A673 (cell line): ENCODE measurements at places on chromosomes 1 and 21. TPM values are rescaled to one million over a fixed set of nuclear protein-coding genes. Genes with fewer than 3 reads are reported as not detected.

The TCHHL1 gene
- total RNA-seq: not detected in 2 replicates

The MTFR1L gene
- total RNA-seq: 45.0 and 51.6 TPM in 2 replicates

The KLHDC7A gene
- not detected in 2 replicates for total RNA-seq

The PLXNA2 gene
- total RNA-seq: 0.06 TPM in 1 of 2 replicates, not detected in the other

The ESRRG gene
- not detected in 2 replicates for total RNA-seq

The ELOVL1 gene
- 47.4 and 53.7 TPM in 2 replicates for total RNA-seq

The OXCT2 gene
- total RNA-seq: 0.20 TPM in 1 of 2 replicates, not detected in the other

The CRYAA gene
- not detected in 2 replicates for total RNA-seq

The LEMD1 gene
- total RNA-seq: 1.5 and 3.4 TPM in 2 replicates

The MYBPH gene
- total RNA-seq: not detected in 2 replicates

The S100A16 gene
- 0.43 TPM in 1 of 2 replicates, not detected in the other for total RNA-seq

DNA sequence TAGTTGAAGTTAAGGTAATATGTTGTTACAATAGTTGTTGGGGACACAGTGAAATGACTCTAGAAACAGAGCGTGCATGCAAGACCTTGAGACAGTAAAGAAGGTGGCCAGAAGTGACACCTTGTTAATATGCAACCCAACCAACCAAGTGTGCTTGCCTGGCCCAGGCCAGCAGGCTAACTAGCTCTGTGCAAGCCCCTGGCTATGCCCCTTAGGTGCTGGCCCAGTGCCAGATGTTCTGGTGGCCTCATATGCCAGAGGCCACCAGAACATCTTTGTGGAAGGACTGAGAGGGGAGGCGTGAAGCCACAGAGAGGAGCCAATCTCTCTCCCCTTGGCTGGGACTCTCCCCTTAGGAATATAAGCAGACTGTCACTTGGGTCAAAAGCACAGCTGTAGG lies 111.2 kb upstream of the JUN start:
- no peak overlapping the region for H3K27ac ChIP-seq
- no peak overlapping the region for H3K4me3 ChIP-seq
- H3K36me3 ChIP-seq: no peaks in the 10 kb centered on the region
- H3K4me1 ChIP-seq: no peaks in the 10 kb centered on the region
- DNase-seq: no peak

GRCh38 chr1:186689907-186690306 lies 9.7 kb upstream of the PTGS2 start:
- no peaks in the 10 kb centered on the region for H3K27me3 ChIP-seq
- H3K4me1 ChIP-seq: no peaks in the 10 kb centered on the region
- DNase-seq: no peak
- H3K27ac ChIP-seq: no peak overlapping the region
- no peak overlapping the region for H3K4me3 ChIP-seq
- H3K36me3 ChIP-seq: no peaks in the 10 kb centered on the region

- peaks cover 48% of the 10 kb centered on the region for H3K4me1 ChIP-seq
- no peaks in the 10 kb centered on the region for H3K36me3 ChIP-seq
- H3K27me3 ChIP-seq: no peaks in the 10 kb centered on the region
- H3K4me3 ChIP-seq: no peak overlapping the region
- peak; percentile 40 for DNase-seq
These were observed 66.1 kb downstream of the ALG14 start for GRCh38 chr1:95006681-95007080.

- H3K4me1 ChIP-seq: no peaks in the 10 kb centered on the region
- no peak for DNase-seq
- no peaks in the 10 kb centered on the region for H3K27me3 ChIP-seq
- H3K4me3 ChIP-seq: no peak overlapping the region
- H3K36me3 ChIP-seq: no peaks in the 10 kb centered on the region
These were observed 11.5 kb downstream of the TRIM46 start for GRCh38 chr1:155184835-155185782.

DNA sequence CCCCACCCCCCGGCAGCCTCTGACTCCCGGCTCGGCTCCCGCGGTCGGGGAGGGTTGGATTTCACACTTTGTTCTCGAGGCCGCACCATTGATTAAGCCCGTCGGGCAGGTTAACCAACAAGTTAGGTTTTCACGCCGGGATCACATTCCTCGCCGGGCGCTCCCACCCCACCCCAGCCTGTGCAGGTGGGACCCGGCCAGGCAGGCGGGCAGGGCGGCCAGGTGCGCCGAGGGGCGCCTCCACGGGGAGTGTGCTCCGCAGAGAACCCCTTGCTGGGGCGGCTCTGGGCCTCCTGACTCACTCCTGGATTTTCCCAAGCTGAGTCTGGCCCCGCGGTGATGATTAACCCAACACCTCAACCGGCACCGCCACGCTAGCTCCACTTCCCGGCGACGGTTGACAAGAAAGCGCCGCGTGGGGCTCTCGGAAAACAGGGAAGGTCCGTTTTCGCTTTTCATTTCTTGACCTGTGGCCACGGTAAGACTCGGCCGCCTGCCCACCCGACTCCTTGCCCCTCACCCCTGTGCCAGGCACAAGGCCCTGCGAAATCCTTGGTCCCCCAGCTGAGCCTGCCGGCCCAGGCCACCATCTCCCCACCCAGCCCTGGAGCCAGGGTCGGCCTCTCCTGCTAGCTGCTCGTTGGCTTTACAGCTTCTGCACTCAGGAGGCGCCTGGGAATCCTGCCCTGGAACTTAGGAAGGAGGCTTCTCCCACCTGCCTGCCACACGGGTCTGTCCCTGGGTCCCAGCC lies 8.8 kb upstream of the TTLL10 start:
- H3K36me3 ChIP-seq: no peaks in the 10 kb centered on the region
- H3K27me3 ChIP-seq: no peaks in the 10 kb centered on the region
- H3K4me3 ChIP-seq: no peak overlapping the region
- no peak for DNase-seq
- H3K27ac ChIP-seq: no peak overlapping the region

GRCh38 chr1:109754738-109755137 lies 9.0 kb downstream of the EPS8L3 start:
- no peaks in the 10 kb centered on the region for H3K4me1 ChIP-seq
- no peaks in the 10 kb centered on the region for H3K27me3 ChIP-seq
- H3K27ac ChIP-seq: no peak overlapping the region
- DNase-seq: no peak

DNA sequence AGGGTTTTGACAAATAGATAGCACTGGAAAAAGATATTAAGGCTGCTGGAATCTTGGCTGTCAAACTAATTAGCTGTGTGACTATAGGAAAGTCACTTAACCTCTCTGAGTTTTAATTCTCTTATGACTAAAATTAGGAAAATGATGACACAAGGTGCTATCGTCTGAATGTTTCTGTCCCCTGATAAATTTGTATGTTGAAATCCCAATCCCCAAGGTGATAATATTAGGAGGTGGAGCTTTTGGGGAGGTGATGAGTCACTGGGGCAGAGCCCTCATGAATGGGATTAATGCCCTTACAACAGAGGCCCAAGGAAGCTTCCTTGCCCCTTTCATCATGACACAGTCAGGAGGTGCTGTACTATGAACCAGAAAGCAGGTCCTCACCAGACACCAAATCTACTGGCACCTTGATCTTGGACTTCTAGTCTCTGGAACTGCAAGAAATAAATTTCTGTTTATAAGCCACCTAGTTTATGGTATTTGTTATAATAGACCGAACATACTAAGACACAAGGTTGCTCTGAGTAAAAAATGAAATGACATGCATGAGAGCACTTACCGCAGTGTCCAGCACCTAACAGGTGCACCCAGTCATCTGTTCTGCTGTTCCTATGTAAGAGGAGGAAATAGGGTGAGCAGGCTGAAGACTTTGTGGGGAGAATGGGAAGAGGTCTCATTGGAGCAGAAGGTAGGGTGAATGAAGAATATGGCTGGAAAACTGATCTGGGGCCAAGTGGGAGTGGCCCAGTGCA lies 26.3 kb upstream of the DISP1 start:
- no peaks in the 10 kb centered on the region for H3K36me3 ChIP-seq
- H3K27ac ChIP-seq: no peak overlapping the region
- H3K27me3 ChIP-seq: no peaks in the 10 kb centered on the region
- peaks cover 16% of the 10 kb centered on the region for H3K4me1 ChIP-seq
- DNase-seq: no peak

DNA sequence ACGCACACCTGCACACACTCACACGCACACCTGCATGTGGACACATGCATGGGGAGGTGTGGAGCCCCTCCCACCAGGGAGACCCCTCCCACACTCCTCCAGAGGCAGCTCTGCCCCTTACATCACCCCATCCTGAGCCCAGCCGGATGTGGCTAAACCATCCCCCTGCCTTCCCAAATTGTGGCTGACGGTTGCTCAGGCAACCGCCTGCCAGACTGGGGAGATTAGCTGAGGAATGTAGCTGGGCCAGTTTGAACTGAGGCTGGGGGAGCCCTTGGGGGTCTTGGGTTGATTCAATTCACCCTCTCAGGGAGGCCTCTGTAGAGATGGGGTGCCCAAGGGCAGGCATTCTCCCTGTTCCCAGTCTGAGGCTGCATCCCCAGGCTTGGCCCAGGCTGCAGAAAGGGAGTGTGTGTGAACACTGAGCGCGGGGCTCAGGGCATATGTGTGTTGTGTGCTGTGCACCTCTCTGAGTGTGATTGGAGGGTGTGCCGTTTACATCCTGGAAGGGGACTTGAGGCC lies 12.9 kb downstream of the PTPRU start:
- peaks cover 9% of the 10 kb centered on the region for H3K4me1 ChIP-seq
- H3K4me3 ChIP-seq: no peak overlapping the region
- peak; percentile 42 for DNase-seq
- H3K27me3 ChIP-seq: no peaks in the 10 kb centered on the region

DNA sequence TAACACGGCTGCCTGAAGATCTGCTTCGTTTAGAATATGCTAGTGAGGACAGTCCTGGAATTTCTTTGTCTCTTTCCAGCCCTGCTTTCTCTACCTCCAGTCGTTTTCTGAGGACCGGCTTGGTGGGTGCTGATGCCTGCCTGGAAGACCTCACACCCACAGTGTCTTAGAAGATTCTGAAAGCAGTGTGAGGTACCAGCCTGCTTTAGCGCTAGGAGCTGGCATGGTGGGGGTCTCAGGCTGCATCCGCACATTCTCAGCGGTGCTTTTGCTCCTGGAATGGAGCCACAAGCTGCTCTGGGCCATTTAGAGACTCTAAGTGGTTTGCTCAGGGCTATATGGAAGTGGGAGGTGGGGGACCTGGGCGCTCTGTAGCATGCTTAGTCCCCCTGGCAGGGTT lies 61.4 kb downstream of the CD247 start:
- H3K4me1 ChIP-seq: no peaks in the 10 kb centered on the region
- no peak overlapping the region for H3K27ac ChIP-seq
- no peaks in the 10 kb centered on the region for H3K27me3 ChIP-seq
- no peak overlapping the region for H3K4me3 ChIP-seq
- no peak for DNase-seq

GRCh38 chr1:98028800-98029199 lies 108.0 kb upstream of the DPYD start:
- H3K27ac ChIP-seq: no peak overlapping the region
- DNase-seq: no peak
- H3K36me3 ChIP-seq: no peaks in the 10 kb centered on the region
- no peaks in the 10 kb centered on the region for H3K4me1 ChIP-seq

DNA sequence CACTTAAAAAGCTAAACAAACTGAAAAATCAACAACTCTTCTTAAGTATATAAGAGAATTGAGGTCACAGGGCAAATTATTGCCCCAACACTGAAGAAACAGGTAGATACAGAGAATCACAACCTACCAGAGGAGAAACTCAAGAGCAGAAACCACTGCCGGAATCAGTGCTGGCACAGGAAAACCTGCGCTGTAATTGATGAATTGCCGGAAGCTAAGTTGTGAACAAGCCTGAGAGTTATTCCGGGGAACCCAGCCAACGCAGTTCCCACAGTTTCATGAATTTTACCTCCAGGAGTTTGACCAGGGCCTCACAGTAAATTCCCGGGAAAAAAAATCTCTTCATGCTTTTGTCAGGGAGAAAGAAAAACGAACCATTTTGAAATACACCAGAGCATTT lies 657.1 kb upstream of the BRINP3 start:
- H3K36me3 ChIP-seq: no peaks in the 10 kb centered on the region
- DNase-seq: no peak
- no peak overlapping the region for H3K27ac ChIP-seq
- H3K4me3 ChIP-seq: no peak overlapping the region
- no peaks in the 10 kb centered on the region for H3K27me3 ChIP-seq

DNA sequence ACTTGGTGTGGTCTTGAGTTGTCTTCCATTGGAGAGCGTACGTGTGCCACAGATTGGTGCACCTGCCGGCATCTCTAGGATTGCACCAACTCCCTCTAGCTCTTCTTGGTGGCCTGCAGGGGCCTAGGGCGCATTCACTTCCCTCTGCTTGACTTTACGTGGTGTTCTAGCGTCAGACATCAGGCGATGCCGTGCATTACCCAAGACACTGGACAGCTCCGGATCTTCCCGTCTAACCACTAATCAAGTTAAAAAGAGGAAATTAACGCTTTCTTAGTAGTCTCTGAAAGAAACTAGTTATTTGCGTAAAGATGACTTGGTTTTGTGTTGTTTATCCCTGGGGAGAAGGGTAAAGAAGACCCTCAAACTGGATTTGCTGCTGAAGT lies 510 bp upstream of the IL10RB start:
- peaks cover 4% of the 10 kb centered on the region for H3K4me1 ChIP-seq
- H3K27ac ChIP-seq: peak overlapping the region; percentile 66
- no peak for DNase-seq
- no peaks in the 10 kb centered on the region for H3K27me3 ChIP-seq
- H3K36me3 ChIP-seq: peaks cover 7% of the 10 kb centered on the region

- H3K4me3 ChIP-seq: peak overlapping the region; percentile 79
- no peaks in the 10 kb centered on the region for H3K27me3 ChIP-seq
- peak overlapping the region; percentile 86 for H3K27ac ChIP-seq
These were observed 1.7 kb downstream of the PTP4A2 start for GRCh38 chr1:31936278-31936980.

DNA sequence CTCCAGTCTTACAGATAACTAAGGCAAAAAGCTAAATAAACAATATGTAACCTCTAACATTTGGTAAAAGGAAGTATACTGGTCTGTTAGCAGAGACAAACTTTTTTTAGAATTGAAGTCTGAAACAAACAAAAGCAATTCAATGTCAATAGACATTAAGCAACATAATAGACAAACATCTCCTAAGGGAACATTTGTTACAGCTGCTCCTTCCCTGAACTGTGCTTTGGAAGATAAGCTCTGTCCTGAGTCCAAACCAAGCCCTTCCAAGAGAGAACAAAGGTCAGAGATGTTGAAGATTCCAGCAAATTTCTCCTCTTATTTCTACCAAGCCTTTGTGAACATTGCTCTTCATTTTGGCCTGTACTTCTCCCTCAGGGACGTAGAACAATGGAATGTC lies 25.3 kb downstream of the FMO2 start:
- DNase-seq: no peak
- no peak overlapping the region for H3K4me3 ChIP-seq
- no peaks in the 10 kb centered on the region for H3K36me3 ChIP-seq
- H3K4me1 ChIP-seq: no peaks in the 10 kb centered on the region

DNA sequence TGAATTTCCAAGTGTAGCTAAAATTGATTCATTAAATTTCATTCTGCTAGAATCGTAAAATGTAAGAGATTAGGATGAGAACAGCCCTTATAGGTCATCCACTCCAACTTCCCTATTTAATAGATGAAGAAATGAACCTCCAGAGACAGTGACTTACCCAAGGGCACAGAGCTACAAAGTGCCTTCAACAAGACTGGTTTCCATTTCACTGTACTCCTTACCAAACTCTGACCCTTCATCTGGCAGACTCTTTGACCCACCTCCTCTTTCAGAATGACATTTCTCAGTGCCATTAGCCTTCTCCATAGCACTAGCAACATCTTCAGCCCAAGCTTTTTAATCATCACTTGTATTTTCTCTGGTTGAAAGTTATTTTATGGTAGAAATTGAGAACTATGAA lies 161.3 kb downstream of the NEK7 start:
- H3K4me1 ChIP-seq: no peaks in the 10 kb centered on the region
- no peak for DNase-seq
- H3K27me3 ChIP-seq: no peaks in the 10 kb centered on the region

- no peak for DNase-seq
- no peak overlapping the region for H3K27ac ChIP-seq
- H3K36me3 ChIP-seq: peaks cover 30% of the 10 kb centered on the region
- no peaks in the 10 kb centered on the region for H3K27me3 ChIP-seq
These were observed 57.9 kb downstream of the EPRS1 start for GRCh38 chr1:219988387-219988786.
